Brain pericyte (primary cell): ENCODE measurements at places on chromosomes 4 and X.

GRCh38 chr4:32140636-32141035, 1420.5 kb downstream of the PCDH7 start:
- peak; percentile 6 for DNase-seq

GRCh38 chrX:101407748-101408531, at the start of the genes GLA and HNRNPH2:
TSS of gene GLA (minus strand) at chrX:101407925. CDS start at chrX:101407903, 22 bp downstream.
TSS of gene HNRNPH2 (plus strand) at chrX:101408222. CDS start at chrX:101411989, 3,767 bp downstream.
- DNase-seq, result peak; percentile 98

- DNase-seq, result no peak
These were observed 2.4 kb upstream of the ZFP92 start for GRCh38 chrX:153408871-153409351.

GRCh38 chr4:158282252-158282651, 72.0 kb downstream of the TMEM144 start:
- DNase-seq, result no peak

DNA sequence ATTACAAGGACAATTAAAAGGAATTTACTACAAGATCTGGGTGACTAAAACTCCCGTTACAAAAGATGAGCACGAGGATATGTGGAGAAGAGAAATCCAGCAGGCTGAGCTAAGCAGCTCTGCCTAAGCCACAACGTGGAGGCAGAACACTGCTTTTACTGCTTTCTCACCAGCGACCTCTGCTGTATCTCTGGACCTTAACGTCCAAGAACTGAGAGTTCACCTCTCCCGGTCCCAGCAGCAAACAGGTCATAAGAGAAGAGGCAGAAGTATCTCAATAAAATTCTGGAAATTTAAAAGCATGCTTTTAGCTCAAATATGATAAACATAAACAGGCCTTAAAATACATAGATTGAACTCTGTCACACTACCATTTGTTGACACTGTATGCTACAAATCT, 81.0 kb downstream of the ADGRA3 start:
- peak; percentile 5 for DNase-seq

GRCh38 chr4:115834441-115834840, 721.0 kb upstream of the NDST4 start:
- no peak for DNase-seq

GRCh38 chr4:140252141-140252741, 98.3 kb upstream of the MAML3 start:
- DNase-seq, result no peak

GRCh38 chrX:40864972-40865371, 129.6 kb upstream of the MED14 start:
- no peak for DNase-seq

- DNase-seq, result no peak
These were observed 58.2 kb downstream of the PPM1K start for GRCh38 chr4:88226143-88226542.

DNA sequence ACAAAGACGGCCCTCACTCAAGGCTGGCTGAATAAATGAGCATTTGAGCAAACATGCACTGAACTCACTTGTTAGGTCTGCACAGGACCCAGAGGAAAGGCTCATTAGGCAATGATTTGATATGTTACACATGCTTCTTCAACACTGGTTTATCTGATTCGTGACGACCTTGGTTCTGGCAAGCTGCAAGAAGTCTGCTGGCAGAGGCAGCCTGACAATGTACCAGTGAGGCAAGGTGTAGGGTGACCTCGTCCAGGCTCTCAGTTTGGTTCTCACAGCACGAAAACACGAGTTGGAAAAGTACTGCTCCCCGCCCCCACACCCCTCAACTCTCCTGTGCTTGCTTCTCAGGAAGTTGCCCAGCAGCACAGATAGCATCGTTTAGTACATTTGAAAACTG, 63.1 kb upstream of the CITED1 start:
- DNase-seq, result no peak

GRCh38 chr4:52892880-52893279, 30.8 kb downstream of the RASL11B start:
- DNase-seq, result no peak

DNA sequence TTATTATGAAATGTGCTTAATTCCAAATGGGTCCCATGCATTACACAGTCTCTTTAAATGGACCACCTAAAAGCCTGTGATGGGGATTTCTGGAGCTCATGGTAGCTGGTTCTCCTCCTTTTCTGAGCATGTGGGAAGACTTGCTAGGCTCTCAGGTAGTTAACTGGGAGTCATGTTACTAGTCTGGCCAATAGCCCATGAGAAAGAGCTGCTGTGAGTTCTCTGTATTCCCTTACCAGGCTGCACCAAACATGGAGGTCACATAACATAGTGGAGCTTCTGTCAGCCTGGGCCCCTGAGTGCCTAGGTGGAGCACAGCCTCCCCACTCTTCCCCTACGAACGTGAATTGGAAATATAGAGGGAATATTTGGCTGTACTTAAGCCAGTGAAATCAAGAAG, 198.4 kb downstream of the MAML3 start:
- DNase-seq, result no peak

DNA sequence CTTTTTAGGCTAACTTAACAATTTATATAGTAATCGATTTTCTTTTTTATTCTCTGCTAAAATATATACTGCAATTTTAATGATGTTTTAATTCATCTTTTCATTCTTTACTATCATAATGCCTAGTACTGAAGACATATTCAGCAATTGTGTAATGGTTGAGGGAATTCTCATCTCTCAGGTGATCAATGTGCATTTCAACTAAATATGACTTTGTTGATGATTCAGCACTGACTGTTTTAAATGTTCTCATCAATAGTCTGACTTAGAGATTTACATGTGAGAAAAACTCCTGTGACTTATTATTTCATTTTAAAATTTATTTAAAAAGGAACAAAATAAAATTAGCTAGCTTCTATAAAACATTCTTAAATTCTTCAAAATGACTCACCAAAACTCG, 1450.3 kb downstream of the STIM2 start:
- DNase-seq, result no peak

GRCh38 chrX:37653397-37654085, 32.0 kb upstream of the XK start:
- no peak for DNase-seq

- DNase-seq, result no peak
These were observed 43.7 kb downstream of the EDNRA start for GRCh38 chr4:147524601-147525000.

GRCh38 chr4:101600287-101600686, 190.2 kb upstream of the BANK1 start:
- DNase-seq, result no peak

GRCh38 chrX:105495376-105495775, 274.9 kb upstream of the TEX13A start:
- DNase-seq, result no peak

DNA sequence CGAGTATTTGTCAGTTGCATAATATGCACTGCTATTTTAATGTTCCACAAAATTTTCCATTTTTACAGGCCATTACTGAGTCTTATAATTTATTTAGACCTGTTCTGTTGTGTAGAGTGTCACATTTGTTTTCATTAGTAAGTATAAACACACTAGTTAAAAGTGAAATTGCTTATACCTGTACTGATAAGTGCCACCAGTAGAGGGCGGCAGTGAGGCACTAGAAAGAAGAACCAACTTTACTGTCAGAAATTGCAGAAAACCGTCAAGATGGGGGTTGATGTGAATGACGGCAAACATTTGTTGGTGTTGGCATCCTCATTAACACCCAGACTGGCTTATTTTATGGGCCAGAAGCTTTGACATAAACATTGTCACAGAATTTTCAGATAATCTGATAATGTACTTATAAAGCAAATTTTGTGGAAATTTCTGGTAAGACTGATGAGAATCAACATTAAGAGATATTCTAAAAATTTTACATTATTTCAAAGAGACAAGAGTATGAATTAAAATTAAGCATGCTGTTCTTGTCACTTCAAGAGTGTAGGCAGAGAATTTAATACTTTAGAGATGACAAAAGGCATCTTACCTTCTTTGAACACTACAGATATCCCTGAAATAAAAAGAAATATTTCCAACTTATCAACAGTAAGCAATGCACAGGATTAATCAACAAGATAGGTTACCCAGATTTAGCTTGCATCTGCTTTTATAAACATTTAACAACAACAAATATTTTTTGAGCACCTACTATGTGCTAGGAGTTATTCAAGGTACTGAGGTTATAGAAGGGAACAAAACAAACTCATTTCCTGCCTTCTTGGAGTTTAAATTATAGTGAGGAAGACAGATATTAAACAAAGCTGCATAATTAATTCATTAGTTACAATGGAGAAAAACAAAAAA, 24.9 kb downstream of the ALPK1 start:
- no peak for DNase-seq

DNA sequence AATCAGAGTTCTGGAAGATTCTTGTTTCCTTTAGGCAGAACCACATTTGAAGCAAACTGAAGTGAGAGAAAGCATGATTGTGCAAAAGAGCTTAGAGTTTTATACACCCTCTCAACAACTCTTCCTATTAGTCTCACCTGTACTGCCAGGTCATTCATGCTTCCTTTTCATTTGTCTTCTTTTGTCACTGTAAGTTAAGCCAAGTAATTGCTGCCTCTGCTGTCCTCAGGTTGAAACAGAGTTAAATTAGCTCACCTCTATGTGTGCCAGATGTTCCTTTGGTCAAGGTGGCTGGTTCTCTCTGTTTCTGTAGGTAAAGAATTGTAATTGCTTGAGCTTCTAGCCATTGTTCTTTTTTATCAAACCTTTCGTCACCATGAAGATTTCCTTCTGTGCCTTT, 41.1 kb upstream of the HPGD start:
- DNase-seq, result no peak

GRCh38 chr4:8112036-8112576, 46.5 kb downstream of the ABLIM2 start:
- DNase-seq, result no peak
